Ascending aorta (tissue), 2 donors: ENCODE measurements at places on chromosomes 1 and 21.

GRCh38 chr21:34086887-34087306, 13.5 kb downstream of the MRPS6 start:
- no peak for DNase-seq

DNA sequence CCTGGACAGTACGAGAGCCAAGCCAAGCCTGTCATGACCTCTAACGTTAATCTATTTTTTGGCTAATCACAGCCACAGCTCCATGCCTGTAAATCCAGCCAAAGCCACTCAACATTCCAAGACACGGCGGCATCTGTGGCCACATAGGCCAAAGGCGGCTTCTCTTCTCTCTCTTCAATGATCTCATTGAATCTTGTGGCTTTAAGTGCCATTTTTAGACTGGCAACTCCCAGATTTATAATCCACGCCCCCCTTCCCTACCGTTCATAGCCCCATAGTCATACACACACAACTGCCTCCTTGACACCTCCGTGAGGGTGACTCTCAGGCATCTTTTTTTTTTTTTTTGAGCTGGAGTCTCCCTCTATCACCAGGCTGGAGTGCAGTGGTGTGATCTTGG, 5.7 kb upstream of the SELENON start:
- no peak for DNase-seq

DNA sequence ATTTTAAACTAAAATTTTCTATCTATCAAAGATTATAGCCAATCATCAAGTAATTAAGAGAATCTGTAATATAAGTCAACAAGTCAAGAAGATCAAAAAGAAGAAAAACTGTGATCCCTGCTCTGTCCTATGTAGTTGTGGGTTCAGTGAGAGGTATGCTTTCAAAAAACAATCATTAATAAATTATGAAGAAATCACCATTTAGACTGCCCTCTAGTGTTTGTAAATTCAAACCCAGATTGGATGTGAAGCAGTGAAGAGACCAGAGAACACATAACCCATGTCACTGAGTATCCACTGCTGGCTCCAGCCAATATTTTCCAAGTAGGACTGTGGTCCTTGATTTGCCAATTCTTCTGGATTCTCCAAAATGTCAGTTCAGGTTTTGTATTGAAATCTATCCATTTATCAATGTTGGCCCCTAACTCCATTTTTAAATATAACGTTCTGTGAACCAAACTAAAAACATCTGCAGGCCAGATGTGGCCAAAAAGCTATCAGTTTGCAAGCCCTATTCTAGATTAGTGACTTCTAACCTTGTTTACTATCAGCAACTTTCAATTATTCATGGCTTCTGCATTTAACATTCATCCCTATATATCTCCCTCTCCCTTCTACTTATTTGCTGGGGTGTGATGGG, 467.5 kb upstream of the CXADR start:
- no peak for DNase-seq

DNA sequence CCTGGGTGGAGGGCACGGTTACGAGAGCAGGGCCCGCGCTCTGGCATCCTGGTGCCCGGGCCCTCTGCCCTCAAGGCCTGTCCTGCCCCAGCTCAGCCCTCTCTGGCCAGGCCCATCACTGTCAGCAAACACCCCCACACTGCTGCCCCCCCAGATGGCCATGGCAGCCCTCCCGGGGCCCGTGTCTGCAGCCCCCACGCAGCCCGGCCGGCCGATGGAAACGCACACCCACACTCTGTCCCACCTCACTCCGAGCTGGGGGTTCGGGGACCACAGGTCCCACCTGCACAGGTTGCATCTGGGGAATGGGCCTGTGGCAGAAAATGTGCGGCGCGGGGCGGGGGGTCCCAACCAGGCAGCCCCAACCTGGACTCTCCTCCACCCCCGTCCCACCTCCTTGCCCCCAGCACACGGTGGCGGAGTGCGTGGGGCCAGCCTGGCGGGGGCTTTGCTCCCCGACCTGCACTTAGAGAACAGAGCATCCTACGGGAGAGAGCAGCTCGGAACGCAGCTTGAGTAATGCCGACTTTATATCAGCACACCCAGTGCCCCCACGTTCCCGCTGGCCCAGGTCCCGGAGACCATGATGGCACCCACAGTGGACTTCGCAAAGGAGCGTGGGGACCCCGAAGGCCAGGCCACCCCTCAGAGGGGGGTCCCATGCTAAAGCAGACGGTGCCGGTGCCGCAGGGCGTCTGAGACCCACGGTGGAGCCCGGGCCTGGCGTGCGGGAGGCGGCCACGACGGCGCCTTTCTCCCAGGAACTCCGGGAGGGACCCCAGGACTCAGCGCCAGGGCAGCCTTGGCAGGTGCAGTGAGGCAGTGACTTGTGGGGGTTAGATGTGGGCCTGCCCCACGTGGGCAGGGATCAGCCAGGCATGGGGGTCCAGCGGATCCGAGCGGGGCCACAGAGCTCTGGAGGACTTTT, 7.5 kb upstream of the RNF223 start:
- no peak for DNase-seq

DNA sequence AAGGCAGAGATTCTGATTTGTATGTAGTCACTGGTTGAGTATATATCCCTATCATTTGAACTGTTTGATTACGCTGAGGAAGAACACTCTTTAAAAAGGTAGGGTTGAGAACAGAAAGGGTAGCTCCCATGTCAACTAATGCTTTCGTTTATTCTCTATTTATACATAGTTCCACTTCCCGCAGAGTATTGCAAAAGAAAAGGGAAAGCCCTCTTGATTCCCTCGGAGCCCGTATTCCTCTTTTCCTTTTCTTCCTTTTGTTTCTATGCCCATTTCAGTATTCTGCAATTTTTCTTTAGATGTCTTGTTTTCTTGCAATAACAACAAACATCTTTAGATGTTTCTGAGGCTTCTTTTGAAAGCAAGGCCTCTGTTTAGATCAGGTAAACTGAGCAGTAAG, 78.2 kb downstream of the DNTTIP2 start:
- no peak for DNase-seq

DNA sequence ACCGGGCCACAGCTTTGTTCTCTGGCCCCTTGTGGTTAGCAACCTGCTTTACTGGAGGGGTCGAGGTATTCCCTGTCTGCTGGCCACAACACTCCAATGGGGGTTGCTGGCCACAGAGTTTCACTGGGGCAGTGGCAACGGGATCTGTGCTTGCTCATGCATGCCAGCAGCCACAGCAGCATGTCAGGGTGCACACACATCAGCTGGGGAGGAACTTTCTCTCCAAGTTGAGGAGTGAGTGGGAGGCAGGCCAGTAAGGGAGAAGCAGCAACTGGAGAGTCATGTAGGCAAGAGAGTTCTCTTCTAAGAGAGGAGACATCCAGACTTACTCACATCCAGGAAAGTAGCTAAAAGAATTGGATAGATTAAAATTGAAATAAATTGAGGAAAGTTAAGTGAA, 38.0 kb downstream of the SAMD13 start:
- DNase-seq = no peak

DNA sequence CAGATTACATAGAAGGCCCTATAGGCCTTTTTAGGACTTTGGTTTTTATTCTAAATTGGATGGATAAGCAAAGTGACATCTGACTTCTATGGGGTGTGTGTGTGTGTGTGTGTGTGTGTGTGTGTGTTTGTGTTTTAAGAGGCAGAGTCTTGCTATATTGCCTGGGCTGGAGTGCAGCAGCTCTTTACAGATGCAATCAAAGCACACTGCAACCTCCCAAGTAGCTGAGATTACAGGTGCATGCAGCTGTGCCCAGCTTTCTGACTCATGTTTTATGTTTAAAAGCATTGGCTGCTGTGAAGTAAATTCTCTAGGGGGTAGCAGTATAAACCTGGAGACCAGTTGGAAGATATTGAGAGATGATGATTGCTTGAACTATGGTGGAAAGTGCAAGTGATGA, 12.4 kb upstream of the EVI5 start:
- DNase-seq = no peak

- DNase-seq = no peak
Observed at GRCh38 chr1:93605812-93606512, 75.7 kb downstream of the BCAR3 start.

GRCh38 chr1:212512816-212513559, 80.3 kb downstream of the NENF start:
- DNase-seq = no peak

DNA sequence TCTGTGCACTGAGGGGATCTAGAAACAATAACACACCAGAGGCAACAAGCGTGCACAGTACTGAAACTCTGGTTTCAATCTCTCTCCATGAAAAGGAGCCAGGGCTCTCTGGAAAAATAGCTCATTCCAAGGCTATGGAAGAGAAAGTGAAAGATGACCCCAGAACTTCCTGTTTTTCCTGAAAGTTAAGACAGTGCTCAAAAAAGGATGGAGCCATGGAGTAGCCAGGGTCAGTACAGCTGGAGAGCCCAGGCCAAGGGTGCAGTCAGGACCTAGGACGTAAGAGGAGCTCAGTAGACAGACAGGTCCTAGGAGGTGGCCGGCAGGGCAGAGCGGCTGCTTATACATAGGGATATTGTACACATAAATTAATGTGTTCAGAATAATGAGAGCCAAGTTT, 19.1 kb downstream of the NOL9 start:
- no peak for DNase-seq

DNA sequence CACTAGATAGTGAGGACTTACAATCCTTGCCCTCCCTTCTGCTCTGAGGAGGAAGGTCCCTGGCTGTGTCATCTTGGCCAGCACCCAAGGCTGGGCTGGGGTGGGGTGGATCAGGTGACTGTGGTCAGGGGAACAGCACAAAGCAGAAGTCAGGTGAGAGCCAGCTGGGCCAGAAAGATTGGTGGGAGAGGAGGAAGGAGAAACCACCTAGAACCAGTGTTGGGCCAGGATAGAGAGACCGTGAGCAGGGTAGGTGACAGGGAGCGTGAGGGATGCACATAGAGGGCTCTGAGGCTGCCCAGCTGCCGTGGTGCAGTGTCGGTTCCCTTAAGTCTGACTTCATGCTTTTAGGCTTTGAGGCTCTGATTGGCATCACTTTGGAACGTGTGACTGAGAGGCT, 22.7 kb downstream of the NCF2 start:
- DNase-seq = no peak

DNA sequence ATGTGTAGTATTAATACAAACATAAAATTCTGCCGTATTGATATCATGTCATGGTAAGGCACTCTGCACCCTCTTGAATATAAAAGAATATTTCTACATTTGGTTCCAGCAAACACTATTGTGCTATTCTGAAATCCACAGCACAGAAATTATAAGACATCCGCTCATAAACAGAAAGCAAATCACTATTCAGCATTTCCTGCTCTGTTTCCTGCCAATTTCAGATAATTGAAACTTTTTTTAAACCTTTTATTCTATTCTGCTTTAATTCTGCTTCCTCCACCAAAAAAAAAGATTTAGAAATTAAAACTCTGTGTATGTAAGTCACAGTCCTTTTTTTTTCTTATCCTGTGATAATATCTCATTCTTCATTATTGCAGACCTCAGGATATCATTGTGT, 39.6 kb upstream of the PLEKHO1 start:
- no peak for DNase-seq

DNA sequence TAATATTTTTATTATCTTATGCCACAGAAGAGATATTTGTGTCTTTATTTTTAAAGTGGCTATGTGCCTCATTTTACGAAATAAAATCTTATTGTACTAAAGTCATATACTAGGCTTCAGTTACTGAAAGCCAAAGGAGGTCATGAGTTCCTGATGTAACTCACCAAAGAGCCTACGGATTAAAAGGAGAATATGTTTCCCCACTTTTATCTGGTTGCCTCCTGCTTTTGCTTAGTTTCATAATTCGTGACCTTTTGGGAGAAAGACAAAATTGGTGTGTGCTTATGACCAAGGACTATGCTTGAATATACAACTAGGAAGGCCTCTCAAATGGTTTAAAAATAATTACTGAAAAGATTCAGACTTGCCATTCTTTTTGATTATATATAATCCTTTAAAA, 18.2 kb upstream of the AHCTF1 start:
- DNase-seq = no peak

GRCh38 chr1:80059940-80060339, 1053.4 kb upstream of the ADGRL4 start:
- DNase-seq = no peak

GRCh38 chr1:207028884-207029650, 3.5 kb downstream of the C1orf116 start:
- DNase-seq = no peak

DNA sequence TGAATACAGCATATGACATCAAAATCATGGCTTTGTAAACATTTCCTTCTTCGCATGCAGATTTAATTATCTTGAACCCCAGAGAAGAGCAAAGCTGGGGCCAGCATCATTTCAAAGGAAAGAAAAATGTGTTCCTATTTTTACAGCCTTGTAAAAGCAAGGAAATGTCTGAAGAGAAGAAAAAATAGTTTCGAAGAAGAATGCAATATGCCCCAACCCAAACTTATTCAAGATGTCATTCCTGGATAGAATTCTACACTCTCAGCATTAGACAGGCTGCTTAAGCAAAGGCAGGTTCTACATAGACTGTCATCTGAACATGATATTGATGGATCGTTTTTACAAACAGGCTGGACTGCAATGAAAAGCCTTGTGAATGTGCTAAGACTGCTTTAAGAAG, 900.8 kb downstream of the TTLL7 start:
- DNase-seq = no peak

GRCh38 chr1:218262259-218262658, 22.8 kb upstream of the RRP15 start:
- DNase-seq = no peak

- no peak for DNase-seq
Observed at GRCh38 chr1:49200738-49201137, 424.0 kb upstream of the BEND5 start.

- no peak for DNase-seq
Observed at GRCh38 chr1:181910905-181911304, 150.6 kb downstream of the ZNF648 start.

- no peak for DNase-seq
Observed at GRCh38 chr1:42658877-42659337, 684 bp downstream of the PPIH start.

DNA sequence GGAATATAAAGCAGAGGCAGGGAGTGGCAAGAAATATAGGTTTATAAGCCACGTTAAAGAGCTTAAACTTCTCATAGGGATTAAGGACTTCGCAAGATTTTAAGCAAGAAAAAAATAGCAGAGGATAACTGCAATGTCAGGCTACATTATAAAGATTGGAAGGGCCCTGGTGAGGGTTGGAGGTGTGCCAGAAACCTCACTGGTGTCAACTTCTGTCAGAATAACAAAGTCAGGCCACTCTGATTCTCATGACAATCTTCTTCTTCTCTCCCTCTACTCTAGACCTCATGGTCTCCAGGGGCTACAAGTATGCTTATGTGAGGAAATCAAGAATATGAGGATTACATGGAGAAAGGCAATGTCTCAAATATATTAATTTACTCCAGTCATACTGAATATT, 32.6 kb upstream of the FMO2 start:
- DNase-seq = no peak

DNA sequence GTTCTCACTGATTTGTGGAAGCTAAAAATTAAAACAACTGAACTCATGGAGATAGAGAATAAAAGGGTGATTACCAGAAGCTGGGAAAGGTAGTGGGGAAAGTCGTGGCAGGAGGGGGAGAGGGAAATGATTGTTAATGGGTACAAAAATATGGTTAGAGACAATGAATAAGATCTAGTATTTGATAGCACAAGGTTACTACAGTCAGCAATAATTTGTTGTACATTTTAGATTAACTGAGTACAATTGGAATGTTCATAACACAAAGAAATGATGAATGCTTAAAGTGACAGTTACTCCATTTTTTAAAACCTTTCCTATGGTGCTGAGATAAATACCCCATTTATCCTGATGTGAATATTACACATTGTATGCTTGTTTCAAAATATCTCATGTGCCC, 102.3 kb downstream of the DTL start:
- DNase-seq = no peak
